CD4-positive, alpha-beta T cell treated with Interleukin-10 for 1 hour (primary cell): ENCODE measurements at places on chromosomes 3 and 15.

DNA sequence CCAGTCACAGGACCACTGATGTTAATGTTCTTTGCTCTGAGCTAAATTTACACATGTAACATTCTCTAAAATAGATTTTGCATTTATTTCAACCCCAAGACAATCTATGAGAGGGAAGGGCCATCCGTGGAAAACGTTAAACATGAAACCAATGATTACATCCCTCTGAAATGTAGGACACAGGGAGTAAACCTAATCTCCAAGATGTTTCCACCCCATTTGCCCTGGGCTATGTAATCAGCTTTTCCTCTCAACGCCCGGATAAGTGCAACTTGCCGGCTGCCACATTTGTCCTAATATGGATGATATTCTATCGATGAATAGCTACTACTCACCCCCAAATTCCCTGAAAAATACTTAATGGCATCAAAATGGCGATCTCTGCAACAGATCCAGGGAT is 6.4 kb upstream of the FMN1 start:
- no peak for DNase-seq

DNA sequence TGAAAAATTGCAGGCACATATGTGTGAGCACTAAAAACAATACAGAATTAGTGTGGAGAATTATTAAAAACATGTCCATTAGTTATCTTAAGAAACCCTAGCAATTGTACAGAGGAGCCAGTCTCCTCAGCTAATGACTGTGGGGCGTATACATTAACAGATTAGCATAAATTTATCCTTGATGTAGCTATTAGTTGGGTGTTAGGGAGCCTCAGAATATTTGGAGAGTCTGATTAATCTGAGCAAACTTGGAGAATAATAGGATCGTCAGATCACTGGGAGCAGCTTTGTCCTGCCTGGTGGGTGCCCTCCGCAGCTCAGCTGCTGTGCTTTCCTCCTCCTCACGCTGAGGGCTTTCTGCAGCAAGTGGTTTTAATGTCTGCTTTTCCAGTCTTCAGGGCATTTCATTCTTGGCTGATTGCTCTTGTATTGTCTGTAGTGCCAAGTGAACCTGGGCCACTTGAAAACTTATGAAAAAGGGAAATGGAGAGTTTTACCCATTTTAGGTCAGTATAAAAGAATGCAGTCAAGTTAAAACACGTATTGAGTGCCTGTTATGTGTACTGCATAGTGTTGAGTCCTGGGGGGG is 417.4 kb upstream of the SEMA6D start:
- no peak for DNase-seq

DNA sequence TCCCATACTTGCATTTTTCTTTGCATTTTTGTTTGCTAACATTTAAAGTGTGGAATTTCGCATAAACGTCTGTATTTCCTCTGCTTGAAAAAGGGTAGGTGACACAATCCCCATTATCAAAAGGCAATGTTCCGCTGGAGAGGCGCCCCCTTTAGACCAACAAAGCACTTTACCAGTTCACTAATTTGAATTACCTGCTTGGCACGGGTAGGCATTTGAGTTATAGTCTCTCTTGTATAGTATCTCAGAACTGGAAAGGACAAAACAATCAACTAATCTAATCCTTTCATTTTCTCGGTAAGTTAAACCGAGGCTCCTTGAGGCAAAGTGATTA is 775 bp upstream of the CCDC39 start:
- peak; percentile 29 for DNase-seq

GRCh38 chr15:37098468-37099318 is 1.7 kb downstream of the MEIS2 start:
- no peak for DNase-seq

- DNase-seq, result no peak
Observed at GRCh38 chr15:78399091-78399490, 38.9 kb upstream of the IREB2 start.

GRCh38 chr3:195135917-195136316 is 135.0 kb downstream of the XXYLT1 start:
- DNase-seq, result no peak

GRCh38 chr3:34132069-34132692 is 333.8 kb downstream of the PDCD6IP start:
- no peak for DNase-seq

GRCh38 chr3:10763817-10764258 is 52.2 kb upstream of the SLC6A11 start:
- no peak for DNase-seq

GRCh38 chr3:78941587-78941986 is 826.2 kb downstream of the ROBO1 start:
- DNase-seq, result no peak

DNA sequence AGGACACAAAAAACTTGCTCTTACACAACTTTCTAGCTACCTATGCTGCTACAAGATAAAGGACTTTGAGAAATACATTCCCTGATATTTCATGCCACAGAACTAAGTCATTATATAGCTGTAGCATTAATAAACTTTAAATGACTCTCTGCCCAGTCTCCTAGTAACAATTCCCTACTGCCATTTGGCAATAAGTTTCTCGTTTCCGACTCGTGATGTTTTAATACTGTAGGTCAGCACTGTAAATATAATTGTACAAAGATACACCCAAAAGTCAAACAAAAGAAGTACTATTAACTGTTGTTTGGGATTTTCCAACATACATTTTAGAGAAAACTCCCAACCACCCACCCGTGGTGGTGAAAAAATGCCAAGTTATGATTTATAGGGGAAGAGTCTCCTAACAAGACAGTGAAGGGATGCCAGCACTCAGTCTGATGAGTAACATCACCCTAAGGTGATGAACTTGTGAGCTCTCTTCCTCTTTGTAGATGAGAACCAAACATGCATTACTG is 132.2 kb downstream of the DUT start:
- no peak for DNase-seq

GRCh38 chr3:25500706-25501210 is 72.7 kb downstream of the RARB start:
- DNase-seq, result no peak

- no peak for DNase-seq
Observed at GRCh38 chr3:190396001-190396400, 8.0 kb downstream of the CLDN16 start.

GRCh38 chr15:58551084-58551763 is 119.4 kb downstream of the LIPC start:
- DNase-seq, result peak; percentile 10

GRCh38 chr3:76930712-76931111 is 109.2 kb upstream of the ROBO2 start:
- DNase-seq, result no peak

DNA sequence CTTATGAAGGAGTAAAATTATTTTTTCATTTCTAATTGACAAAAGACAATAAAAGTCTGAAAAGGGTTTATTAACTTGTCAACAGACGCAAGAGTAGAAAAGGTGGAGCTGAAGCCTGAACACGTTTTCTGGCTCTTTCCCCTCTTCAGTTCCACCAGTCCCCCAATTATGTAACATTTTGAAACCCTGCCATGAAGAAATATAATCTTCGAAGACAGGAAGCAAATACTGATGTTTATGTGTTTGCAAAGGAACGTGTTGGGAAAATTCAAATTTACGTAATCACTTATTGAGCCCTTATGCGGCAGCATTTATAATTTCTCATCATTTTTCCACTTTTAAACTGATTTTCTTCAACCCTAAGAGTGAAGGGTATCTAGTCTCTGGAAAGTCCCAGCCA is 767 bp downstream of the AP3S2 start:
- DNase-seq, result no peak

DNA sequence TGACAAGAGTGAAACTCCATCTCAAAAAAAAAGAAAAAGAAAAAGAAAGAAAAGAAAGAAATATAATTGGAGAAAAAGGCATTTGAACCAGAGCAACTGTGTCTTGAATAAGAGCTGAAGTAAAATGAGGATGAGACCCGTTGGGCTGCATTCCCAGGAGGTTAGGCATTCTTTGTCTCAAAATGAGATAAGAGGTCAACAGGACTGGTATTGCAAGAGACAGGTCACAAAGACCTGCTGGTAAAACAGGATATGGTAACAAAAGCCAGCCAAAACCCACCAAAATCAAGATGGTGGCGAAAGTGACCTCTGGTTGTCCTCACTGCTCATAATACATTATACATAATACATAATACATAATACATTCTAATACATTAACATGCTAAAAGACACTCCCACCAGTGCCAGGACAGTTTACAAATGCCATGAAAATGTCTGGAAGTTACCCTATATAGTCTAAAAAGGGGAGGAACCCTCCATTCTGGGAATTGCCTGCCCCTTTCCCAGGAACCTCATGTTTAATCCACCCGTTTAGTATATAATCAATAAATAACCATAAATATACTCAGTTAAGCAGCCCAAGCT is 8.6 kb upstream of the TIPIN start:
- no peak for DNase-seq

GRCh38 chr15:68646696-68647095 is 67.9 kb downstream of the CORO2B start:
- no peak for DNase-seq

- no peak for DNase-seq
Observed at GRCh38 chr15:39497759-39498565, 82.9 kb upstream of the THBS1 start.

DNA sequence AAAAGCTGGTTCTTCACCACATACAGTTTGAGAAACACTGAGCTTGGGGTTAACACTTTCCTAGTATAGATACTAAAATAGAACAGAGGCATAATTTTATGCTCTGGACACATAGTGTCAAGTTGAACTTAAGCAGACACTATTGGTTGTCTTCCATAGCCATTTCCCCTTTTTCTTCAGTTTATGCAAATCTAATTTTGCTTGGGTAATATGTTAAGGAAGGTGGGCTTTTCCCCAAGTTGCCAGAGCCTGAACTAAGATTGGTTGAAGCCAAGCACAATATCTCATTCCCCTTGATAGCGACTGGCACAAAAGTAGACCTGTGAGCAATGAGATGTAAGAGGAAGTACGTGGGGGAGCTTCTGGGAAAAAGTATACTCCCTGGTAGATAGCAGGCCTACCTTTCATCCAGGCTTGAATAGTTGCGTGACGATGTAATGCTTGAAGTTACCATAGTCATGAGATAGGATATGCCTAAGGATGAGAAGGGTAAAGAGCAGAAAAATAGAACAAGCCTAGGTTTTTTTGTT is 4.5 kb upstream of the POPDC2 start:
- DNase-seq, result no peak

GRCh38 chr3:43448098-43448497 is 161.8 kb downstream of the SNRK start:
- no peak for DNase-seq

GRCh38 chr15:71411538-71412482 is 296.5 kb downstream of the THSD4 start:
- DNase-seq, result no peak

DNA sequence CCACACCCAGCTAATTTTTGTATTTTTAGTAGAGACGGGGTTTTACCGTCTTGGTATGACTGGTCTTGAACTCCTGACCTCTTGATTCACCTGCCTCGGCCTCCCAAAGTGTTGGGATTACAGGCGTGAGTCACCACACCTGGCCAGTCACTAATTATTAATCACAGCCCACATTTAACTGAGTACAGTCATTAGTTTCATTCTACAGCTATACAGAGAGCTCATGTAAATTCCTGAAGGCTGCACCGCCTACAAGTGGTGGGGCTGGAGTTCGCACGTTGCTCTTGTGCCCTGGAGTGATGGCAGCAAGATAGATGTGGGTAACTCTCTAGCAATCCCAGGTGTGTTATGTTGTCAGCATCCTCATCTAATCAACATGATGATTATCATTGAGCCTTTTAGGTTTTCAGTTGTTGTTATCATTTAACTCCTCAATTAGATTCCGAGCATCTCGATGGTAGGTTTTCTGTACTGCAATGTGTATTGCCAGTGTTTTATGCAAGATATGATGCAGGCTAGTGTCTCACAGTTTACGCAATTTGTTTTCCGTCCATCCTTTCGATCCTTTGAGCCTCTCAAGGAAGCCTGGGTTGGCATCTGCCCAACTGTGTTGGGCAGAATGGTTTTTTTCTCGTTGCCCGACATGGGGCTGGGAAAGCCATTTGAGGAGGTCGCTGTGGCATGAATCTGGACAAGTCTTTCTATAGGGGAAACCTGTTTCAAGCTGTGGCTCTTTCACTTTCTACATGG is 216.3 kb downstream of the LPP start:
- no peak for DNase-seq

GRCh38 chr3:194064380-194065332 is 71.3 kb upstream of the HES1 start:
- DNase-seq, result no peak

GRCh38 chr3:126197854-126198584 is 17.6 kb upstream of the ALDH1L1 start:
- DNase-seq, result peak; percentile 37

- DNase-seq, result no peak
Observed at GRCh38 chr3:59750391-59750790, 700.6 kb upstream of the CFAP20DC start.

DNA sequence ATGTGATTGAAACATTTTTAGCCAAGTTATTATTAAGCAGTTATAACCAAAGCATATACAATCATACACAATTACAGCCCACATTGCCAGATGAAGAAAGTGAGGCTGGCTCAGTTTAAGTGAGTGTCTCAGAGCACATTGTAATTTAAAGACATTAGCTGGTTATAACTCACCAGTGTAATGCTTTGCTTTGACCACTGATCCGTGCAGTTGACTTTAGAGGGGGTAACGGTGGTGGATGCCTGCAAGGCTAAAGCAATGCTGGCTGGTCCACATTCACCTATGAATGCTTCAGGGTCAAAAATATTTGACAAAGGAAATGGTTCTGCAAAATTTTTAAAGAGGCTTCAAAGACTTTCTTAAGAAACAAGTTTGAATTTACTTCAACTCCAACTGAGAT is 1.2 kb downstream of the C3orf85 start:
- no peak for DNase-seq

DNA sequence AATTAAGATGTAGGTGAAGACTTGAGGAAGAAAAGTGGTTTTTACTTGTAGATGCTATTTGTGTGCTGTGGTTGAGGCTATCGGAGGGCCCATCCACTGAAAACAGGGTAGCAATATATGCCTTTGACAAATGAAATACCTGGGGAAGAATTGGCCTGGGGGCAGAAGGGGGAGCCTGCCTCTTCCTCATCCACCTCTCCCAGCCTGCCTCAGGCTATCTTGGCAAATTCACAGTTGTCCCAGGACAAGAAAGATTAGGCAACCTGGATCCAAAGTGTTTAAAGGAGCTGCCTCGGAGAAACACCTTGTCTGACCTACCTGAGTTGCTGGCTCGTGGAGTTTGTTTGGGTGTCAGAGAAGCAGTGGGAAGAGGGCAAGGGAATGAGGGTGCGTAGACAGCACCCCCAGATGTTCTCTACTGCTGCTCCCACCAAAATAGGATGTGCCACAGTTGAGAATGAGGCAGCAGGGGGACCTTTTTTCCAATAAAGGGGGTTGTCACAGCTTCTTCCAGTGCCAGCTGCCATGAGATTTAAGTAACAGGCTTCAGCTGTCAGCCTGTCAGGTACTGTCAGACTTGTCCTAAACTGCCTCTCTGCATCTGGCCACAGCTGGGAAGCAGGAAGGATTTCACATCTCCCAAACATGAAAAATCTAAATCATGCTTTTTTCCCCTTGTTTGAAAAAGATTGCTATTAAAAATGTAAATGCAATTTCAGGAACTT is 9.2 kb downstream of the PLEKHO2 start:
- DNase-seq, result no peak
